ENCODE measurements at places on chromosomes 5 and 9. TPM values are rescaled to one million over a fixed set of nuclear protein-coding genes. Genes with fewer than 3 reads are reported as not detected.

DNA sequence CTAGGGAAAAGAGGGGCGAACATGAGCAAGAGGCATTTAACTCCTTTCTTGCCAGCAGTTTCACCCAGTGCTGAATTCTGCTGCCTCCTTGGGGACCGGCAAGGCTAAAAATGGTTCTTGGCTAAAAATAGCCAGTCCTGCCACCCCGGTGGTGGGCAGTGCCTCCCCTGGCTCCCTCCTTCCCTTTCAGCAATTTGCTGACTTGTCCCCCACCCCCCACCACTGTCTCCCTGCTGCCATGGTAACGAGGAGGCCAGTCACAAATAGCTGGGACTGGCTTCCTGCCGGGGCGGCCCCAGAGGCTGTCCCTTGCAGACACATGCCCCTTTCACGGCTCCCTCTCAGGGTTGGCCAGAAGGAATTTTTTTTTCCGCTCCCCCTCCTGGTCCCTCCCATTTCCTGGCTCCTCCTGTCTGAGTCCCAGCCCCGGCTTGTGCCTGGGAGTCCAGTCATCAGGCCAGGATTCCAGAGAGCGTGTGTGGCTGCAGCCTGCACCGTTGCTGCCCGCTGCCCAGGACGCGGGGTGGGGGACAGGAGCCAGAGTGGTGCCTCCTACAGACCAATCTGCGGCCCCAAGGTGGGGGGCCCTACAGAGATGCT is 130.3 kb downstream of the RGS3 start:
- DNase-seq, result peak; percentile 96

- DNase-seq, result no peak
Measured at GRCh38 chr5:116942622-116943021, 368.0 kb upstream of the SEMA6A start.

DNA sequence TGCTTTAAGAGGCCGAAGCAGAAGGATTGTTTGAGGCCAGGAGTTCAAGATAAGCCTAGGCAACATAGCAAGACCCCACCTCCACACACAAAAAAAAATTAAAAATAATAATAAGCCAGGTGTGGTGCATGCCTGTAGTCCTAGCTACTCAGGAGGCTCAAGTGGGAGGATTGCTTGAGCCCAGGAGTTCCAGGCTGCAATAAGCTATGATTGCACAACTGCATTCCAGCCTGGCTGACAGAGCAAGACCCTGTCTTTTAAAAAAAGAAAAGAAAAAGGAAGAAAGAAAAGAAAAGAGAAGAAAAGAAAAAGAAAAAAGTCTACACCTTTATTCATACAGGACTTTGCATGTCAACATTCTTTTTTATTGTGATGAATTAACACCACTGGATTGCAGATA is 2125.8 kb downstream of the MAT2B start:
- no peak for DNase-seq

DNA sequence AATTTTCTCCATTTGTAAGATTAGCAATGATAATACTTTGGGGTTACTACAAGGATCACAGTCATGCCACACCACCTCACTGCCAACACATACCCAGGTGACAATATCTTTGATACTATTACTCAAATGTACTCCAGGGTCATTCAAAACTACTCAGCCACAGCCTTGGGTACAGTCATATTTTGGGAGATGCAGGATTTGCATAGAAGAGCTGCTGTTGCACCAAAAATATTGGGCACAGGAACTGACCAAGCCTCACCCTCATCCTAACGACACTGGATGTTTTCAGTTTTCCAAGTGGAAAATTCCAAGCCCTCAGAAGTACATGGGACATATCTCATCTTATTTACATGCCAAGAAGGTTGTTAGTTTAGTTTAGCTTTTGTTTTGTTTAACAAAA is 120.9 kb upstream of the C6 start:
- no peak for DNase-seq

DNA sequence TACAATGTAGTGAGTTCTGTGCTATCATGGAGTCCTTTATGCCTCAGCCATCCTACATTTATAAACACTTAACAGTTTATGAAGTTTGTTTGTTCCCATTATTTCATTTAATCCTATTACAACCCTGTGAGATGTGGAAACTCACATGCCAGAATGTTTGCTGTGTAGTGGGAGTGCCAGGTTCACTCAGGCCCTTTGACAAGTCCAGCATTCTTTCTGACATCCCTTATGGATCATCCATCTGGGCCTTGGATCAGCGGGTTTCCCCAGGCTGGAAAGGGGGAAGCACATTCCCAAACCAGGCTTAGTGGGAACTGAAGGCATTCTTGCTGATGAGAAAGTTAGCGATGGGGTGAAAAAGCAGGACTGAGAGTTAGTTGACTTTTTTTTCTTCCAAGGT is 128.1 kb upstream of the OTULINL start:
- DNase-seq, result no peak

DNA sequence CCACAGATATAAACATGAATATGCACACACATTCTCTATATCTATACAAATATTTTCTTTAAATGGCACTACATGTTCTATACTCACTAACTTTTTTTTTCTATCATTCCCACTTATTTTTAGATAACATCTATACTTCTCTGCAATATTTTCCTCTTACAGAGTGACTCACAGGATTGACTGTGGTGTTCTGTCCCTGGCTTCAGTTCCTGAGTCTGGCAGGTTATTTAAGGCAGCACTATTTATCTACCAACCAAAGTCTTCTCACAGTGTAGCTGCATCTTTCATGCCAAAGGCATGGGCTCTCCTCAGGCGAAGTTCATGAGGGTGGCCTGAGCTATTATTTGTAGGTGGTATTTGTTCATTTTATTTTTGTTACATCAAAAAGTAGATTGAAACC is 409.0 kb downstream of the PRR16 start:
- no peak for DNase-seq

The MYOT gene
- total RNA-seq, result 117 TPM

- no peak for DNase-seq
Measured at GRCh38 chr5:1555011-1555807, 31.4 kb upstream of the LPCAT1 start.

GRCh38 chr9:1514250-1514649 is 464.1 kb downstream of the DMRT2 start:
- no peak for DNase-seq

GRCh38 chr9:96161819-96162218 is 140.2 kb downstream of the HSD17B3 start:
- DNase-seq, result no peak

GRCh38 chr9:21813575-21814473 is 11.4 kb downstream of the MTAP start:
- DNase-seq, result peak; percentile 51

- DNase-seq, result no peak
Measured at GRCh38 chr5:72386639-72387038, 66.5 kb downstream of the PTCD2 start.

GRCh38 chr9:35915681-35916294 is 6.5 kb downstream of the SPAAR start:
- peak; percentile 53 for DNase-seq

- DNase-seq, result no peak
Measured at GRCh38 chr5:168952196-168952595, 348.7 kb downstream of the SLIT3 start.

GRCh38 chr5:37002176-37002751 is 125.7 kb downstream of the NIPBL start:
- no peak for DNase-seq

DNA sequence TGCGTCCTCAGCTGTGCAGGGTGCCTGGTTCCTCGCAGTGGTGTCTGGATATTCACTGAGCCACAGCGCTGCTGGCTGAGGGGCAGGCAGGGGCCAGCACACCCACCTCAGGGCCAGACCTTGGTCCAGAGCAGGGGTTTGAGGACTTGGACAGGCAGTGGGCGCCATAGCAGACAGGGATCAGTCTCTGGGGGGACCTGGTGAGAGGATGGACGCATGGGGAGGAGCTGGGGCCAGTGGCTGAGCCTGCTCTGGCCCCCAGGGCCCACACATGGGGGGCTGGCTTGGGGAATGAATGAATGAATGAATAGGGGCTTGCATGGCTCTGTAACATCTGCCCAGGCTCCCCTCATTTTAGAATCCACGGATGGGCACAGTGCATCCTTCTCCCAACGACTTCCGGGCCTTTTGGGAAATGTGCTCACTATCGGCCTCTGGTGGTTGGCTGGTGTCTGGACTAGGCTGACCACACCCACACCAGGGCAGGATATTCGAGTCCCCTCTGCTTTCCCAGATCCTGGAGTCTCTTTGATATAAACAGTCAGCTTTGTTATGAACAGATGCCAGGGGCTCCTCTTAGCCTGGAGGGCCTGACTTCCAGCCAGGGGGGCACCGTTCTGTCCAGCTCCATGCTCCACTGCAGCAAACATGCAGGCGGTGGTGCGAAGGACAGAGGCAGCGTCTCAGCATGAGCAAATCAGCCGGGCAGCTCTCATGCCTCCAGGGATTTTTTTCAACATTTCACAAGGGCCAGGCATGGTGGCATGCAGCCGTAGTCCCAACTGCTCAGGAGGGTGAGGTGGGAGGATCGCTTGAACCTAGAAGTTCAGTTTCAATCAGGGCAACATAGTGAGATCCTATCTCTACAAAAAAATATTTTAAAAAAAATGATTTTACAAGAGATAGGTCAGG is 62.6 kb downstream of the NEK6 start:
- DNase-seq, result peak; percentile 73

- no peak for DNase-seq
Measured at GRCh38 chr5:61906820-61907219, 399.2 kb upstream of the KIF2A start.

DNA sequence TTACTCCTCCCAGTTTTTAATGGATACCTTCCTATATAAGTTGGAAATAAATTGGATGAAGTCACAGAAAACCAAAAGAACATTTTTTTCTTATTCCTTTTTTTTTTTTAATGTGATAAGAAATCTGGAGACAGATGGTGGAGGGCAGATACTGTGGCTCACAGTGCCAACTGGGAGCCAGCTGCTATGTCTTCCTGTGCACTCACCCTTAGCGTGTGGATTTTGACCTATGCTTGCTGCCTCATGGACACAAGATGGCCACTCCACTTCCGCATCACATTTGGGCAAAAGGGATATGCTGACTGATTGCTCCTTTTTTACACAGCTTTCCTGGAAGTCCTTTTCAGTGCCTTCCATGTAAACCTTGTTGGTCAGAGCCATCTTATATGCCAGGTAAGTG is 342.6 kb downstream of the MAN2A1 start:
- no peak for DNase-seq

- DNase-seq, result no peak
Measured at GRCh38 chr5:40831346-40832210, 3.4 kb downstream of the RPL37 start.

DNA sequence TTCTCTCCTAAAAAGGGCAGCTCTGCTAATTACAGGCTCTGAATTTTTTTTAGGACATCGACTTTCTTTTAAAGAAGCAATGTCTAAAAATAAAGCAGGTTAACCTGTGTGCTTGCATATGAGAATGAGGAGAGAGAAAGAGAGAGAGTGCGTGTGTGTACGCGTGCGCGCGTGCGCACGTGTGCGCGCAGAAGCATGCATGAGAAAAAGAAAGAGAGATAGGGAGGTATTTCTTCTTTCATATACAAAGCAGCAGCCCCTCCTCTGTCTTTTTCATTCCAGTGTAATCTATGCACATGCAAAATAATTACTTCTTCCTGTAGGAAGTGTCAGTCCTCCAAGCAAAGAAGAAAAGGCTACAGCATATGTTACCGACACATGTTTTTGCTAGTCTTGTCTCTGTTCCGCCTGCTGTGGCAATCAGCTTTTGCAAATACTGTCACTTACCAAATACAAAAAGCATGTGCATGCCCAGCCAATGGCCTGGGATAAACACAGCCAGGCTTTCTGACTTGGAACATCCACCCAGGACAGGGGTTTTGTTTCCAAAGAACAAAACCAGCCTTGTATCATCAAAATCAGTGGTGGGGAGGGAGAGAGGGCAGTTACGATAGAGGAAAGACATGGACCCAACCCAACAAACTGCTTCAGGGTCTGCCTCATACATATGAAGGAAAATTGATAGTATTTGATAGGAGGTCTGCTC is 252.3 kb upstream of the SLC24A2 start:
- no peak for DNase-seq

GRCh38 chr9:13919401-13919800 is 394.5 kb downstream of the NFIB start:
- no peak for DNase-seq

- DNase-seq, result no peak
Measured at GRCh38 chr5:39076101-39076756, 2.0 kb upstream of the RICTOR start.

- peak; percentile 58 for DNase-seq
Measured at GRCh38 chr5:125348221-125348692, 601.8 kb upstream of the ZNF608 start.

DNA sequence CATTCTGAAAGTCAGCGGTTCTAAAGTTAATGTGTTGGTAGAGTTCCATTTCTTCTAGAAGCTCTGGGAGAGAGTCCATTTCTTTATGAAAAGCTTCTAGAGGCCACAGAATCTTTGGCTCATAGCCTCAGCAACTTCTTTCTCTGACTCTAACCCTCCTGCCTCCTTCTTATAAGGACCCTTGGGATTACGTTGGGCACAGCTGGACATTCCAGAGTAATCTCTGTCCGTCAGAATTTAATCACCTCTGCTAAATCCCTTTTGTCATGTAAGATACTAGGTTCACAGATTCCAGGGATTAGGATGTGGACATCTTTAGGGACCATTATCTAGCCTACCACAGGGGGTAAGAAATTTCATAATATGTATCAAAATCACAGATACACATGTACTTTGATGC is 22.6 kb upstream of the ANKDD1B start:
- no peak for DNase-seq

The SAPCD2 gene
- total RNA-seq, result 0.39 TPM

DNA sequence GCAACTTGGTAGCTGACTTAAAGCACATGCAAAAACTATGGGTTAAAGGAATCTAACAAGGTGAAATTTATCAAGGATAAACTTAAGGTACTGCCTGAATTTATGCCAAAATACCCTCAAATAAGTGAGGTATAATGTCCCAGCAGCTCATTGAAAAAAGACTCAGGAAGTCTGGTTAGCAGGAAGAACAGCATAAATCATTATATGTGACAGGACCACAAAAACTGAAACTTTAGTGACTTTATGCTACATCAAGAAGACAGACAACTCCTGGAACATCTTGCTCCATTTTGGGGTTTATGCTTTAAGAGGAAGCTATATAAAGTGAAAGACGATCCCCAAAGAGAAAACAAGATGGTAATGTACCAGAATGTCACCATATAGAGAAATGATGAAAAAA is 282.4 kb upstream of the ZNF462 start:
- no peak for DNase-seq

The UBE2QL1 gene
- total RNA-seq, result 5.6 TPM

- no peak for DNase-seq
Measured at GRCh38 chr5:39780347-39780746, 355.6 kb upstream of the DAB2 start.

- DNase-seq, result no peak
Measured at GRCh38 chr5:168446983-168447619, 39.2 kb upstream of the RARS1 start.

The DPYSL3 gene
- 42.4 TPM for total RNA-seq

DNA sequence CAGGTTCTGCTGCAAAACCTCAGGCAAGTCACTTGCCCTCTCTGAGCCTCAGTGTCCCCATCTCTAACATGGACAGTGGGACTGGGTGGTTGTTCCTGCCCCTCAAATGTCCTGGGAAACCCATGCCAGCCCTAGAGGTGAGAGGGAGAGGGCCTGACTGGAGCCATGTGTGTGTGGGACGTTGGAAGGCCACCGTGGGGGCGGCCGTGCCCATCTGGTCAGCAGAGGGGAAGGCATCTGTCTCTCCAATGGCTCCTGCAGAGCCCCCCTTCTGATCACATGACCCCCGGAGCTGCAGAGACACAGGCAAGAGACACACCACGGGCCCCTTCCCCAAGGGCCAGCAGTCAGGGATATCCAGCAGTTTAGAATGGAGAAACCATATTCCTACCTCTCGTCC is 1.7 kb downstream of the DNM1 start:
- no peak for DNase-seq
